Kidney epithelial cell (primary cell): ENCODE measurements at places on chromosomes 1 and 21.

DNA sequence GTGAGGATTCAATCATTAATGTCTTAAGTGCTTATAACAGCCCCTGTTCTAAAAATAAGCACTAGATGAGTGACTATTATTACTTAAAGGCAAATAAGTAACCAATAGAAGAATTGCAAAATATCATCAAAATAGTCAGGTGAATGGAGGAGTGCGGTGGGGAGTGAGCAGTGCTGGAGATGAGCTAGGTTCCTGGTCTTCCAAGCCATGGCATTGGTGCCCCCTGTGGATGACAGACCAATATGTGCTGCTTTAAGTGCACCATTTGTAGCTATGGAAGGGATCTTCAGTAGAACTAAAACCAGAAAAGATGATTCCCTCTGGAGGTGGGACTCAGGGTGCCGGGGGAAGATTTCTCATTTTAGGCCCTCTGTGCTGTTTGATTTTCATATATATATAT is 46.1 kb upstream of the SLC30A1 start:
- DNase-seq = no peak

- no peak for DNase-seq
Observed at GRCh38 chr1:154864189-154864975, 5.7 kb downstream of the KCNN3 start.

GRCh38 chr1:163083690-163084089 is 14.5 kb downstream of the RGS4 start:
- peak; percentile 19 for DNase-seq

DNA sequence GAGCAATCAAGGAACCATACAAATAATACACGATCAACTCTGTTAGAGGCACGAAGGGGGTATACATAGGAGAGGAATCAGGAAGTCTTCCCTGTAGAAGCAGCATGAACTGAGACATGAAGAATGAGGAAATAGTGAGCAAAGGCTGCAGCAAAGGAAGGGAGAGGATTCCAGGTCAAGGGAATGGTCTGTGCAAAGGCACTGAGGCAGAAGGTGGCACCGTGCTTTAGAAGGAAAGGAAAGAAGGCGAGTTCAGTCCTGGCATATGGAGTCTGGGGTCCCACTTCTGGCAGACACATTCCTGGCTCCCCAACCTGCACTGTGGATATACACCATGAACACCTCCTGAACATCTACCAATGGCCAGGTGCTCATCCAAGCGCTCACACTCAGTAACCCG is 56.1 kb downstream of the GLIS1 start:
- no peak for DNase-seq

GRCh38 chr1:67193704-67194103 is 27.4 kb downstream of the IL23R start:
- no peak for DNase-seq

GRCh38 chr21:41900401-41900800 is 21.3 kb upstream of the PRDM15 start:
- DNase-seq = no peak

DNA sequence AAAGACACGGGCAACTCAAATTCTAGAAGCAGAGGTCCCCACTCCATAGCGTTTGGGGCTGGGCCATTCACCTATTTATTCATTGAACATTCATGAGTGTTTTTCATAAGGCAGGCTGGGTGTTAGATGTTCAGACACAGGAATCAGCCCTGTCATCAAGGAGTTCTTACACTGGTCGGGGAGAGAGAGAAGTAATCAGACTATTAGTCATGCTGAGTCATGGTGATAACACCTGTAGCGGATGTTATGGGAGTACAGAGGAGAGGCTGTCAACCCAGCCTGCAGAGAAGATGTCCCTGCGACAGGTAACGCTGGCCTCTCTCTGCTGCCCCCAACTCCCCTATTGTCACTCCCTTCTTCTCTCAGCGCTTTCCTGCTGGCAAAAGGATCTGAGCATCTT is 17.2 kb downstream of the LY9 start:
- DNase-seq = peak; percentile 57
